Stimulated activated CD4-positive, alpha-beta T cell treated with anti-CD3 and anti-CD28 coated beads, Interleukin-15, amount 100 ng/mL, for 48 hours (primary cell): ENCODE measurements at places on chromosomes 3 and 15.

DNA sequence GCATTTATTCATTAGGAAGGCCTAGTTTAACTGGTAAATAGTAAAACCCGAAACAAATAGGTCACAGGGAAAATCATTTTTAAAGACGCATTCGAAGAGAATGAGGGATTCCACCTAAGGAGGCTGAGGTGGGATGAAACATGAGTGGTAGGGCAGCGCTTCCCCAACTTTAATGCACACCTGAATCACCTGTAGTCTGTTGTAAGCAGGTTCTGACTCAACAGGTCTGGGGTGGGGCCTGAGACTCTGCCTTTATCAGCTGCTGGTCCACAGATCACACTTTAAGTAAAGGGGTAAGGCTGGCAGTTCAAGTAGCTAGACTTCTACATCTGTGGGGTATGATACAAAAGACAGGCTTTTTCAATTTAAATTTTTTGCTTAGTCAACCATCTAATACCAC lies 223.5 kb upstream of the UBE2E2 start:
- no peak for DNase-seq

DNA sequence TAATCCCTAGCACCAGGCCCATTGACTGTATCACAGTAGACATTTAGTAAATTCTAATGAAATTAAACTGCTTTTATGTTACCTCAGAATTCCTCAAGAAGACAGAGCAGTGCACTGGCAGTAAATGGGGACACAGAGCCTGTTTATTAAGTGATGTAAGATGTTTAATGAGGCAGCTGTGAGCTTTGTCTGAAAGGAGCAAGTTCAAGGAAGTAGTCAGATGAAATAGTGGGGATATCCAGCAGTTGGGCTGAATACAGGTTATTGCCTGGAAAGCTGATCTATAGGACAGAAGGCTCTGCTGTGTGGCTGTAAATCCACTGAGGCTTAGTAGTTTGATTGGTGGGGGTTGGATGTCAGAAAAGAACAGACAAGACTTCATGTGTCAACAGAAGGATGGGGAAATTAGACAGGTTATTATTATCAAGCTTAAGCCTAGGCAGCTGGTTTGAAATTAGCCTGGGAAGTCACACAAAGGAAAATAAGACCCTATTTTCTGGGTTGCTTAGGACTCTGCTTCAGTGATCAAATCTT lies 62.2 kb downstream of the PFN2 start:
- DNase-seq, result no peak

DNA sequence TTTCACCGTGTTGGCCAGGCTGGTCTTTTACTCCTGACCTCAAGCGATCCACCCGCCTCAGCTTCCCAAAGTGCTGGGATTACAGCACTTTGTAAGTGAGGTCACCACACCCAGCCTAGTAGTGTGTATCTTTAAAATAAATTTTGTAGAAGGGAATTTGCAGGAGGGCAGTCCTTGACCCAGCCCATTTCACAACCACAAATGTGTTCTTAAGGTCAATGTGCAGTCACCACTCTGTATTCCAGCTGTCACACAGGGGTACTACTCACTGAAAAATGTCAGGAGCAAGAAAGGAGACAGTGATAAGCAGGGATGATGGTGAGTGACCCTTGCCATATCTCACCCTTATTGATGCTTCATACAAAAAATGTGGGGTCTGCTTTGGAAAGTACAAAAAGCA lies 98.5 kb downstream of the FRMD5 start:
- DNase-seq, result no peak

DNA sequence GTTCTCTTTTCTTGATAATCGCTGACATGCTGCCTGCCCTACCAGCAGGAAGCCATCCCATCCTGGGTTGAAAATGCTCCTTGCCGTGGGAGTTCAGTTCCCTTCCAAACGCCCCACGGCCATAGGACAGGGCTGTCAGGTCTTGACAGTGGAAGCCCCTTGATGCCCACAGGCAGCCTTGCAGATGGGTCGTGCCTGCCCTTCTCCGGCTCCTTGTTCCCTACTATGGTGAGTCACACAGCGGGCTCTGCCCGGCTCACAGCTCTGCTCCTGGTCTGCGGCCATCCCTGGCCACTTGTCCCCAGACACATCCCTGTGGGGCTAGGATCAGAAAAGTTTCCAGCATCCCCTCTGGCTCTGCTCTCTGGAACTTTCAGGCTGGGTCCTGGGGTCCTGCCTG lies 6.2 kb upstream of the APBA2 start:
- no peak for DNase-seq

DNA sequence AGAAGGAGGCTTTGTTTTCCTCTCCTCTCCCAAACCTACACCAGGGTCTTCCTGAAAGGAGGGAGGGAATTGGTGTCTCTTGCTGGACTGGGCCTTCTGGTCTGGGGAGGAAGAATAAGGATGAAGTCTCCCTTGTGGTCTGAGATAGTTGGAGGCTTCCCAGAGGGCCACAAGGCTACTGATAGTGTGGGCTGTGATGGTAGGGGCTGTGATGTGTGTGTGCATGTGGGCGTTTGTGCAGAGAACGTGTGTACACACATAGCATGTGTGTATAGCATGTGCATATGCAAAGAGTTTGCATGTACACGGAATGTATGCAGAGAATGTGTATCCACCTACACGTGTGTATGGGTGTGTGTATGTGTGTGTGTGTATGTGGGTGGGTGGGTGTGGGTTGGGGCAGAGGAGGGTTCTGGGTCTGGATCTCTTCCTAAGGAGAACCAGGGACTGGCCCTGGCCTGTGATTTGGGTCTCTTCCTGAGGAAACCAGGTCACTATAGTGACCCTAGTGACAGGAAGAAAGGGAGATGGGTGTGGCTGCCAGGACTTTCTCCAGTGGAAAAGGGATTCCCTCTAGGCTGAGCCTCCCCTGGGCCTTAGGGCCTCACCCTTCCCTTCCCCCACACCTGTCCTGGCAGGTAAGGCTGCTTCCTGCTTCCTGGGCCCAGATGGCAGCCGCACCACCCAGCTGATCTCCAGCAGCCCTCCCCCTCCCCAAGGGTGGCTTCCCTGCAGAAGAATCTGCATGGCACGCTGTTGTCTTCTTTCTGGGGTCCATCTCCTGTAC lies 1.7 kb downstream of the FLNB start:
- no peak for DNase-seq

- DNase-seq, result no peak
Observed at GRCh38 chr3:169246158-169246557, 417.4 kb downstream of the MECOM start.

DNA sequence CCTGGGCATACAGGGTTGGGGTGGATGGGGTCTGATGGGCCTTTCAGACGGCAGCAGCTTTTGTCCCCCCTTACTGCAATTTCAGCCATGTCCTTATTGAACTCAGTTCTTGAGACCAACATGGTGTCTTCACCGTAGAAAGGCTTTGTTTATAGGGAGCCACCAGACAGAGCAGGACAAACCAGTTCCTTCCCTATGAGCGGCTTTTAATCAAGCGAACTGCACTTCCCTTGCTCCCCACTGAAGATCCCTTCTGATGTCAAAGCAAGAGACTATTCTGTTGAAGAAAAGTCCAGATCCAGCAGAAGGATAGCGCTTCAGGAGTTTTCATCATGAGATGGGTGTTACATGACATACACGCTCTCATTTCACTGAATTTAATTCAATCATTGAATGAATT lies 100.4 kb downstream of the CD47 start:
- no peak for DNase-seq

DNA sequence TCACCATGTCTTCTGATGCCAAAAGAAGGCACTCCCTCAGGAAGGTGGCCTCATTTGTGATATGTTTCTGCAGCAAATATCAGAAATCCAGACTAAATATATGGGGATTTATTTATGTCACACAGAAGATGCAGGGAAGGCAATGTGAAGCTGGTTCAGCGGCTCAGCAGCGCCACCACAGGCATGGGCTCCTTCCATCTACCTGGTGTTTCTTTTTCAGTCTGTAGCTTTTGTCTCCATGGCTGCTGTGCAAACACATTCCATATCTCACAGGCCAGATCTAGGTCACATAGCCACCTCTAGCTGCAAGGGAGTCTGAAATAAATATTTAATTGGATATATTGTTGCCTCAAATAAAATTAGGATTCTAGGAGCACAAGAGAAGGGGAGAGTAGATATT lies 502.1 kb upstream of the IL12A start:
- no peak for DNase-seq

DNA sequence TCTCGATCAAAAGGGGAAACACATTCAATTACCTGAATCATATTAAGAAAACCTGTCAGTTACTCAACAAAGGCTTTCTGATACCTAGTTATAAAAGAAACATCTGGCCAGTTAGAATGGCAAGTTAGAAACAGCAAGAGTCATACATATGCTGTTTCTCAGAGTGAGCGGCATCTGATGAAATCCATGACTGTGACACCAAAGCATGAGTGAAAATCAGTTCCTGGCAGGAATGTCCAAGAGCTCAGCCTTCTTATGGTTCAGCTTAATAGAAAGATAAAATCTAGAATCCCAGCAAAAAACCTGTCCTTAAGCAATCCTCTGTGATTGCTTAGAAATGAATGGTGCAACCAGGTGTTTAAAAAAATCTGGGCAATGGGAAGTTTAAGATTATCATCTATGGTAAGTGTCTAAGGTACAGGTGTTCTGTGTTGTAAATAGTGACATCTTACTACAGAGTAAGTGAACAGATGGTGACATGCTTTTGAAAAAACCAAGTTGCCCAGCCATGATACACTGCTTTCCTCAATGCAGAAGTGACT lies 18.8 kb downstream of the B4GALT4 start:
- DNase-seq, result no peak

DNA sequence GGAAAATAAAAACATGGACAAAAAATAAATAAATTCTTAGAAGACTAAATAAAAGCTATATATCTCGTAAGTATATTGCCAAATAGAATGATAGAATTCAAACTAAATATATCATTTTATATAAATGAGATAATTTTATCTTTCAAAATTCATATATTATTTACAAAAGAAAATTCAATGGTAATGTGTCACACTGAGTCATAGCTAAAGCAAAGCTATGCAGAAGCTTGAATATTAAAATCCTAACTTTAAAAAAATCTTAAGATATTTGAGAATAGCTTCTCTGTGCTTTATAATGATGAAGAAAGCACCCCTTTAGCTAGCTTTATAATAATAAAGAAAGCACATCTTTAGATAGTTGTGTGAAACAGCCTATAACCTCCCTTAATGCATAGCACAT lies 1010.8 kb downstream of the OTOL1 start:
- no peak for DNase-seq

GRCh38 chr3:192687488-192688152 lies 39.7 kb downstream of the FGF12 start:
- DNase-seq, result no peak

DNA sequence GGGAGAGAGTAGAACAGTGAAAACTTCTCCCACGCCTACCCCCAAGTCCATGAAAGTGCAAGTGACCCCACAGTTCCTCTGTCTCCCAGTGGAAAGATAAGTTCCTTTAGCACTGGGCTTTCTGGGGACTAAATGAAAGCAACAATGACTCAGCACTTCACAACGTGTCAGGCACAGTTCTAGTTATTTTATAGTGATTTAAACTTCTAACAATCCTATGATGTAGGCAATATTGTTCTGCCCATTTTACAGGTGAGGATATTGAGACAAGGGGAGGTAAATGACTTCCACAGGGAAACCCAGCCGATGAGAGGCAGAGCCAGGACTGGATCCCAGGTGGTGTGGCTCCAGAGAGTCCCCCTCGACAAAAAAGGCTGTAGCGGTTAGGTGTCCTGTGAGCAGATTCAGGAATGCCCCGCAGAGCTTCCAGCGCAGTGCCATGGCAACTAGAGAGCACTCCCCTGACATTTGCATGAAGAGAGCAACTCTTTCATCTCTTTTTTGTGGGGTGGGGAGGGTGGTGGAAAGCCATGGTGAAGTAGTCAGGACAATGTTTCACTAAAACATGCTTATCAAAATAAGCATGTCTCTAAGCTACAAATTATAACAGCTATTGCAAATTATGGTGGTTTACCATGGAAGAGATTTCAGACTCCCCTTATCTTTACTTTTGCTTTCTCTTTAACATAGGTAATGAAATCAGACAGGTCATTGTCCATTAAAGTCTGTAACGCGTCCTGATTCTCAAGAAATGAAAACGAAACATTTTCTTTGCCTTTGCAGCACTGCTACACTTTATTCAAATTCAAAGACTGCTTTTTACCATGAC lies 62.1 kb downstream of the NR2F2 start:
- DNase-seq, result no peak

DNA sequence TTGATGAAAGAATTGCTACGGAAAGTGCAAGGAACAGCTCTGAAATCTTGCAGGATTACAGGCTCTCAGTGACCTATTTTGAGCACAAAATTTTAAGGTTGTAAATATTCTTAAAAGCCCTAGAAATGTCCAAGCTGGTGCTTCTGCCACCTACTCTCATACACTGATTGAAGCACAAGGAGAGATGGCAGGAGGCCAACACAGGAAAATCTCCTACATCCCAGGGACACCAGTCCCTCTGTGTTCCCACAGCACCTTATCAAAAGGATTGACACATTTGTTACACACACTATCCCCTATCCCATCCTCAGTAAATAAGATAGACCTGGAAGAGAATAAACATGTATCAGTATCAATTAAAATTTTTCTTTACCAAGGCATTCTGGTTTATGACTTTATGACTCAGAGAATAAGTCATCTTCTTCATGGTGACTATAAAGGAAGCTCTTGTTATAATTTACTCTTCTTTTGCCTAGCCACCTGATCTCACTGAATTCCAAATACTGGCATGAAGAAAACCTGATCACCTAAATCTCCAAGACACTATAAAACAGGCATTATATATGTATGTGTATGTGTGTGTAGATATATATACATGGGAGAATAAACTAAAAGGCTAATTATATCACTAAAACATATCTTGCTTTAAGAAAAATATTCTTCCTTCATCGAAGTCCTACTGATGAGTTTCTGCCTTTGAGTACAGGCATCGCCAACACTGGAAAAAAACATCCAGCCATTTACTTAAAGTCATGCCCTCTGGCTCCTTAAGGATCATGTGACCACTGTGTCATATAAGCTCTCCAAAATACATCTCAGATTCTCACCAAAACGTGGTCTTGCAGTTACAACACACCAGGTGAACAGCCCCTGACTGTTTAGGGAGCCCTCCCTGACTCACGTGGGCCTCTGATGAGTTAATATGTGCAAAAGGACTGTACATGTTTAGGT lies 208.1 kb upstream of the NR2F2 start:
- no peak for DNase-seq

- DNase-seq, result no peak
Observed at GRCh38 chr15:47652328-47652727, 65.0 kb upstream of the SEMA6D start.
